ENCODE measurements at places on chromosomes 7 and 10. TPM values are rescaled to one million over a fixed set of nuclear protein-coding genes. Genes with fewer than 3 reads are reported as not detected.

DNA sequence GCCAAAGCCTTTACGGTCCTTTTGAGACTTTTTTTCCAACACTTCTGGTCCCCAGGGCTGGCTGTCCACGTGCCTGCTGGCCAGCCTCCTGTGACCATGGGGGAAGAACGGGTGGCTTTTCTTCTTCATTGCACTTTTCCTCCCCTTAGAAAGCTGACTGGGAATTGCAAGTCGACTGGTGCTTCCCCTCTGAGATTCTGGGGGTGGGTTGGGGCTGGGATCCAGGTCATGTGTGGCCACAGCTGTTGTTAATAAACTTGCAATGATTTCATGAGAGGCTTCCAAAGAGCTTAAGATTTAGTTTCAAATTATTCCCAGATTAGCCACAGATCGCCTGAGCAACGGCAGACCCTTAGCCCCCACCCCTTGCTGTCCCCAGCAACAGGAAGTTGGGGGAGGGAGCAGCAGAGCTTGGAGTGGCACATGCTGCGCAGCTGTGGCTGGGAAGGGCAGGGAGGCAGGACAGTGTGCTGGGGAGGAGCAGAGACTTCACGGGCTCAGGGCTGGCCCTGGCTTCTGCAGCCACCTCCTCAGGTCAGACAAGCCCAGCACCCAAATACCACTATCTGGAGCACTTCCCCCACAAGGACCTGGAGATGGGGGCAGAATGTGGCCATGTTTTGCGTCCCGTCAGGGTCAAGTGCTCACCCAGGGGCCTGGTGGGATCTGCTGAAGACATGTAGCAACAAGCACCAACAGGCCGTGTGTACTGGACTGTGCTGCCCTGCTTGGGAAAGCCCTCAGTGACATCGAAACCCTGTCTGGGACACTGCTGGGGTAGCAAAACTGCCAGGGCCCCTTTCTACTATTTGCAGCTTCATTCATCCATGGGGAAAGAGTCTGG, 147.1 kb downstream of the RNF216 start:
- no peaks in the 10 kb centered on the region for H3K27me3 ChIP-seq
- H3K4me3 ChIP-seq: no peak overlapping the region
- DNase-seq: no peak
- peaks cover 3% of the 10 kb centered on the region for H3K36me3 ChIP-seq

DNA sequence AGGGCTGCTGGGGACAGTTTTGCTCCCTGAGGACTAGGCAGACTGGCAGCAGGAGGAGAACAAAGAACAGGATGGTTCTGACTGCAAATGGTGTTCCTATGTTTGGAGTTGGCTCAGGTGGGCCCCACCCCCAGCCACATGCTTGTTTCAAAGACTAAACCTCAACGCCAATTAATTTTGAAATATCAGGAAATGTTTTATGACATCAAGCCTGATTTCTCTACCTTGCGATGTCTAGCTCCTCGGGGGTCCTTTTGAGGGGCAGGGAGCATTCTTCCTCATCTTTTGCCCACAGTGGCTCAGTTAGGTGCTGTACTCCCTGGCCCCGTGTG, 4.1 kb upstream of the MYH16 start:
- peaks cover 4% of the 10 kb centered on the region for H3K36me3 ChIP-seq
- no peak overlapping the region for H3K4me3 ChIP-seq
- peaks cover 32% of the 10 kb centered on the region for H3K4me1 ChIP-seq
- H3K27me3 ChIP-seq: no peaks in the 10 kb centered on the region
- DNase-seq: no peak
- H3K27ac ChIP-seq: peak overlapping the region; percentile 89

FRMPD2 gene
- 1.9 TPM for total RNA-seq

ZFYVE27 gene
- 28.3 TPM for total RNA-seq

SUN3 gene
- 1.1 TPM for total RNA-seq

Measured in Calu3 (cell line).